ENCODE measurements at places on chromosomes 5 and 9.

DNA sequence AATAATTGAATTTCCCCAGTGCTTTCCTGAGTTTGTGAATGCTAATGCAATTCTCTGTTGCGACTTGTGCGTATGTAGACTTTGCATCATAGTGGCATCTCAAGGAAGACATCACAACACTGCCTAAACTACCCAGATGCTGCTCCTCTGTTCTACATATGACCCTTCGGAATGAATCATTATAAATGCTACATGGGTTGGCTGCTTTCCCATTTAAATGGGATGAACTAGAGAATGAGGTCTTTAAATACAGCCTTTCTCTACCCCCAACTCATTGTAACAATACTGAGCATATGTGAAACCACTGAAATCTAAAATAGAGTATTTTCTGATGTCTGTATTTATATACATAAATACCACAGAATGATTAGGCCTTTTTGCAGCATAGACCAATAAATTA is 136.6 kb upstream of the ICE1 start:
- DNase-seq, result no peak

DNA sequence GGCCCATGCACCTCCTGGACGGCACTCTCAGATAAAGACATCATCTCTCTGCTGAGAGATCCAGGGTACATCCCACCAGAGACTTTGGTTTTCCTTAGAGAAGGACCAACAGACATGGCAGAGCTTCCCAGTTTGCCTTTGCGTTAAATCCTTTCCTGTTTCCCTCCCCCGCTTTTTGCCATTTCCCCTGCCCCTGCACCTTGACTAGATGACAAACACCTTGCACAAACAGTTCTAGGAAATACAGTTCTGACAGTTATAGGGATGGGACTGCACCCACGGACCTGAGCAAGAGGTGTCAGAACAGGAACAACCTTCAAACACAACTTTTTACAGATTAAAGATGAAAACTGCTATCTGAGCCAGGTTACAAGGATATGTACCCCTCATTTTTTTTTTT is 288.9 kb downstream of the MSX2 start:
- DNase-seq, result no peak

DNA sequence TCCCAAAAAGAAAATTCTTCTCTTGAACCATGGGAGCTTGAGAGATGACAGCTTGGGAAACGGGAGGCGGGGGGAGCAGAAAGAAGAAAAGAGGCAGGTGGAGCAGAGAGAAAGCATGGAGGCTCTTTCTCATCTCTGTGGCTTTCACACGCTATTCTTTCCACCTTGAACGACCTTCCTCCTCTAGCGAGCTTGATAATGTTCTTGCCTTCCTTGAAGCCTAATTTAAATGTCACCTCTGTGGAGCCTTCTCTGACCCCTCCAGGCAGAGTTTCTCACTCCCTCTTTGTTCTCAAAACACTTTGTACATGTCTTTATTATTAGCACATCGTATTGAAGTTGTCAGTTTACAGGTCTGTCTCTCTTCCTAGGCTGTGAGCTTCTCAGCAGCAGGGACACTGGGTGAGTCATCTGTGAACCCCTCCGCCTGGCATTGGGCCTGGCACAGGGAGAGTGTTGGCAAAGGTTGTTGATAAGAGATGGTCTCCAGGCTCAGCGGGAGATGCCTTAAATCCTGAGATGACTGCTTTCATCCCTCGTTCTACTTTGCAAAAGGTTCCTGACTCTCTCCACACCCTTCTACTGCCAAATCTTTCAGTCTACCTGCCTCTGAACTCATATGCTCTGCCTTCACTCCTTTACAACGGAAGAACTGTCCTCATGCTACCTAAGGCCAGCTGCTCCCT is 14.1 kb upstream of the STRBP start:
- no peak for DNase-seq

- DNase-seq, result no peak
Observed at GRCh38 chr5:88885002-88885401, 2.0 kb upstream of the MEF2C start.

- no peak for DNase-seq
Observed at GRCh38 chr9:132647355-132647754, 22.4 kb downstream of the DDX31 start.

GRCh38 chr9:806285-807156 is 35.0 kb upstream of the DMRT1 start:
- DNase-seq, result no peak

DNA sequence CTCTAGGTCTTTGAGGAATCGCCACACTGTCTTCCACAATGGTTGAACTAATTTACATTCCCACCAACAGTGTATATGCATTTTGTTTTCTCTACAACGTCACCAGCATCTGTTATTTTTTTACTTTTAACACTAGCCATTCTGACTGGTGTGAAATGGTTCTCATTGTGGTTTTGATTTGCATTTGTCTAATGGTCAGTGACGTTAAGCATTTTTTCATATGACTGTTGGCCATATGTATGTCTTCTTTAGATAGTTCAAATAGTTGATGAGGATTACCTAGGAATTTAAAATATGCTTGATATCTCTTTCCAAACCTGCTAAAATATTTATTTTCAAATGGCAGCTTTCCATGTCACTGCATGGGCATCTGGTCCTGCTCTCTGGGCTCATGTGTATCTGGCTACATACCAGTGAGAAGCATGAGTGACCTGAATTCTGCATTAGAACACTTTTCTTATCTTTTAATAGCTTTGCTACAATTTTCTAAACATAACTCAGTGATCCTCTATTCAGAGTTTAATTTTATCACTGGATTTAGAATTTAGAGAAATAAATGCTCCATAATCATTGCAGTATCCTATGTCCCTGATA is 95.8 kb upstream of the ADAMTS16 start:
- no peak for DNase-seq

GRCh38 chr9:72932619-72933018 is 20.2 kb downstream of the ALDH1A1 start:
- no peak for DNase-seq

- DNase-seq, result no peak
Observed at GRCh38 chr9:113682297-113682771, 193.8 kb upstream of the ZNF618 start.

DNA sequence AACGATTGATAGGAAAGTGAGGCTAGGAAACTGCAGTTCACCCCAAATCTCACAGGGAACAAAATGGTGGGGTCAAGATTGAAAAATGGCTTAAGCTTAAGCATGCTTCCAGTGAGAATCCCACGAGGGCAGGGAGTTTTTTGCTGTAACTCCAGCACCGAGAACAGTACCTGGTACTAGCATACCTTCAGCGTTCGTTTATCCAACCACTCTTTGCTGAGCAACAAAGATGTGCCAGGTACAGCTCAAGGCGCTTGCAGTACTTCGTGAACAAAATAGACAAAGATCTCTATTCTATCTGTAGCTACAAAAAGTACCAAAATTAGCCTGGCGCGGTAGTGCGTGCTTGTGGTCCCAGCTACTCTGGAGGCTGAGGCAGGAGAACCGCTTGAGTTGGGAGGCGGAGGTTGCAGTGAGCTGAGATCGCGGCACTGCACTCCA is 778 bp upstream of the PPP6C start:
- no peak for DNase-seq

- DNase-seq, result no peak
Observed at GRCh38 chr5:113371721-113372196, 63.0 kb downstream of the TSSK1B start.

GRCh38 chr5:143338658-143339366 is 64.7 kb downstream of the NR3C1 start:
- no peak for DNase-seq

GRCh38 chr9:33880211-33881089 is 63.5 kb downstream of the UBE2R2 start:
- no peak for DNase-seq

- no peak for DNase-seq
Observed at GRCh38 chr5:126849101-126849678, 72.3 kb downstream of the LMNB1 start.

DNA sequence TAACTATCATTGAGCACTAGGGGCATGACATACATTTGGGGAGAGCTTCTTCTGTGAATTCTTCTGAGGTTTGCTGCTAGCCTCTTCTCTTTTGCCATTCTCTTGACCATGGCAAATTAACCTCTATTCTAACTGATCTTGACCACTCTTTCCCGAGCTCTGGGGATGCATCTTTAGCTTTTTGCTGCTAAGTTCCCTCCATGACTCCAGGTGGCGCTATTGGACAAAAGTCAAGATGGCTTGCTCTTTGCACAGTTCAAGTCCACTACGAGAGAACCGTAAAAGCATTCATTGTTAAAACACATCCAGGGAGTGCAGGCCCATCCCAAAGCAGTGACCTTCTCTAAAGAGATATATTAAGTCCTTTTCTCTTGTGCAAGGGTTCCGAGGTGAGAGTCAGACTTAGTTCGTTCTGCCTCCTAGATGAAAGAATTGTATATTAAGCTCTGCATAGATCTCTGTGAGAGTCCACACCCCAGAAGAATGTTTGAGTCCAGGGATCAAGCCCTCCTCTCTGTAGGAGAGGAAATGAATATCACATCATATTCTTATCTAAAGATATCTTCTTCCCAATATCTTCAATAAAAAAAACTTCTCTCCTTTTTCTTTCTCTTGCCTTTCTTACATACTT is 1152.9 kb upstream of the CDH6 start:
- no peak for DNase-seq

- DNase-seq, result no peak
Observed at GRCh38 chr5:1021136-1021968, 12.8 kb downstream of the NKD2 start.

GRCh38 chr9:90419221-90419851 is 223.3 kb downstream of the DIRAS2 start:
- DNase-seq, result no peak

DNA sequence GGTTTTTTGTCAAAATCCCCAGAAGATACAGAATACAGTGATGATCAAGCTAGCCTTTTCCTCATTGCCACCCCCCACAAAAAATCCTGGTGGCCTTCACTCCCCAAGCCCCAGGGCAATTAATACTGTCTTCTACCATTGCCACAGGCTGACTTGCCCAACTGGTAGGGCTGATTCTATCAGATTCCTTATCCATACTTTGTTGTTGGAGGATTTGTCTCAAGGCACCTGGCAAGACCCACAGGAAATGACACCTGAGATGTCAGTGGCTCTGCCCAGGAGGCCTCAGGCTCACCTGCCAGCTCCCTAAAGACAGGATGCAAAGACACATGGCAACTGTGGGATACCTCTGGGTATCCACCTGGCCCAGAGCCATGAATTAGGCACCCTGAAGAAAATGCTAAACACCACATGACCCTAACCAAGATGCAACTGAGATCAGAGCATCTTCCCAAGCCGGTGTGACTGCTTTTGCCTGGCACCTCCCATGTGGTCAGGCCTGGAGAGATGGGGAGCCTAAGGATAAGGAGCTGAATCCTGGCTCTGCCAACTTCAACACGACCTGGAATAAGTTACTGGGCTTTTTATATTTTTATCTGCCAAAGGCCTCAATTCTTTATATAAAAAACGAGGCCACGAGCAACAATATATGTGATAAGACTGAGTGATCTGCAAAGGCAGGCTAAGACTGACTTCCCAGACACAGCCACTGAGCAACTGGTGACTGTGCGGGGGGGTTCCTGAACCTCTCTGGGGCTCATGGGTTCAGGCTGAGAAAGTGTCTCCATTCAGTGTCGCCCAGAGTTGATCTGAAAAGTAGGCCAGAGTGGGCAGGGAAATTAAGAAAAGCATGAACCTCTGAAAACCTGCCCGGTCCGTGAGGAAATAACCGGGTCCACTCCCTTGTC is 944 bp downstream of the ATOX1 start:
- DNase-seq, result no peak

DNA sequence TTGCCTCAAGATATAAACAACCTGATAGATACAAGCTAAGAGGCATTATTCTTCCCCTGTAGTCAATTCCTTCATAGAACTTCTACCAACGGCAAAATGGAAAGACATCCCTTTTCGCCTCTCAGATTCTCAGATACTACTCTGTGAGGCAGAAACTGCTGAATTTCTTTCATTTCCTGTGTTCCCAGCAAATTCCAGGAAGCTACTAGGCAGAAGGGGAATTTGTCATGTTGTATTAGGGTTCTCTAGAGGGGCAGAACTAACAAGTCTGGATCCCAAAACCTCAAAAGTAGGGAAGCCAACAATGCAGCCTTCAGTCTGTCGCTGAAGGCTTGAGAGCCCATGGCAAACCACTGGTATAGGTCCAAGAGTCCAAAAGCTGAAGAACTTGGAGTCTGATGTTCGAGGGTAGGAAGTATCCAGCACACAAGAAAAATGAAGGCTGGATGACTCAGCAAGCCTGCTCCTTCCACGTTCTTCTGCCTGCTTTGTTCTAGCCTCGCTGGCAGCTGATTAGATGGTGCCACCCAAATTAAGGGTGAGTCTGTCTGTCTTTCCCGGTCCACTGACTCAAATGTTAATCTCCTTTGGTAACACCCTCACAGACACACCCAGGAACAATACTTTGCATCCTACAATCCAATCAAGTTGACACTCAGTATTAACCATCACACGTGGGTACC is 15.2 kb downstream of the RNF180 start:
- DNase-seq, result no peak

DNA sequence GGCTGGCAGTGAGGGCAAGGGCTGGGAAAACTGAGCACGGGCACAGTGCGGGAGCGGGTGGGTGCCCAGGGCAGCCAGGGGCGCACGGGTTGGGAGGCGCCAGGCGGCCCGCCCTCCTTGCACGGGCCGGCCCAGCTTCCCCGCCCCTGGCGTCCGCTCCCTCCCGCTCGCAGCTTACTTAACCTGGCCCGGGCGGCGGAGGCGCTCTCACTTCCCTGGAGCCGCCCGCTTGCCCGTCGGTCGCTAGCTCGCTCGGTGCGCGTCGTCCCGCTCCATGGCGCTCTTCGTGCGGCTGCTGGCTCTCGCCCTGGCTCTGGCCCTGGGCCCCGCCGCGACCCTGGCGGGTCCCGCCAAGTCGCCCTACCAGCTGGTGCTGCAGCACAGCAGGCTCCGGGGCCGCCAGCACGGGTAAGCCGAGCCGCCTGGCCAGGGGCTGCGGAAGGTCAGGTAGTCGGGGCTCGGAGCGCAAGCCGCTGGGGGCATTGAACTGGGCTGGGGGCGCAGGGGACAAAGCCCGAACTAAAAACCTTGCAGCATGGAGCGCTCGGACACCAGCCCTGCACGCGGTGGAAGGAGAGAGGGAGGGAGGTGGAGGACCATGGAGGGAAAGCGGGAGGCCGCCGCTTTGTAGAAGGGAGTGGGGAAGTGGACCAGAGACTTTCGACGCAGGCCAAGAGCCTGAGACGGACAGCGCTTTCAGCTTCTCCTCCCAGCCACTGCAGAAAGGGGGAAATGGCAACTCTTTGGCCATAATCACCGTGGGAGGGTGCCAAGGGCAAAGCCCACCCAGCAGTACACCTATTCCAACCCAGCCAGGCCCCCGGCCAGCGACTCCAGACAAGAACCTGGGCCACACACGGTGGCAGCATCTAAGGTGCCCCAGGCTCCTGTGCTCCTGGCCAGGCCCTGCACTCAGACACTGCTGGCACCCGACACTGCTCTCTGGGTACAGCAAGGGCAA is at the start of gene TGFBI:
TGFBI (plus strand) TSS at position 207 of the 961 bp plus-strand sequence; CDS start at position 275, 68 bp downstream.
- peak; percentile 44 for DNase-seq

- no peak for DNase-seq
Observed at GRCh38 chr9:71331603-71332002, 210.2 kb upstream of the TRPM3 start.

GRCh38 chr5:2403296-2403695 is 348.2 kb downstream of the IRX2 start:
- no peak for DNase-seq

- no peak for DNase-seq
Observed at GRCh38 chr5:132411304-132412013, 41.9 kb downstream of the SLC22A5 start.

GRCh38 chr5:141960449-141961323 is 2.7 kb upstream of the PCDH12 start:
- peak; percentile 89 for DNase-seq

- no peak for DNase-seq
Observed at GRCh38 chr9:83322438-83322837, 215.8 kb downstream of the FRMD3 start.

- no peak for DNase-seq
Observed at GRCh38 chr5:151026088-151026487, 5.7 kb downstream of the GPX3 start.
